ENCODE measurements at places on chromosomes 7 and 10.

DNA sequence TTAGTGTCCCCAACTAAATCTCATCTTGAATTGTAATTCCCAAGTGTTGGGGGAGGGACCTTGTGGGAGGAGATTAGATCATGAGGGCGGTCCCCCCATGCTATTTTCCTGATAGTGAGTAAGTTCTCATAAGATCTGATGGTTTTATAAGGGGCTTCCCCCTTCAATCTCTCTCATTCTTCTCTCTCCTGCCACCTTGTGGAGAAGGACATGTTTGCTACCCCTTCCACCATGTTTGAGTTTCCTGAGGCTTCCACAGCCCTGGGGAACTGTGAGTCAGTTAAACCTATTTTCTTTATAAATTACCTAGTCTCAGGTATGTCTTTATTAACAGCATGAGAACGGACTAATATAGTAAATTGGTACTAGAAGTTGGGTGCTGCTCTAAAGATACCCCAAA, 365.6 kb downstream of the ANKRD7 start:
- DNase-seq: no peak

GRCh38 chr7:142894985-142895593, 9.5 kb upstream of the TRPV6 start:
- no peak for DNase-seq

- no peak for DNase-seq
These were observed 18.6 kb upstream of the MEST start for GRCh38 chr7:130473289-130473688.

DNA sequence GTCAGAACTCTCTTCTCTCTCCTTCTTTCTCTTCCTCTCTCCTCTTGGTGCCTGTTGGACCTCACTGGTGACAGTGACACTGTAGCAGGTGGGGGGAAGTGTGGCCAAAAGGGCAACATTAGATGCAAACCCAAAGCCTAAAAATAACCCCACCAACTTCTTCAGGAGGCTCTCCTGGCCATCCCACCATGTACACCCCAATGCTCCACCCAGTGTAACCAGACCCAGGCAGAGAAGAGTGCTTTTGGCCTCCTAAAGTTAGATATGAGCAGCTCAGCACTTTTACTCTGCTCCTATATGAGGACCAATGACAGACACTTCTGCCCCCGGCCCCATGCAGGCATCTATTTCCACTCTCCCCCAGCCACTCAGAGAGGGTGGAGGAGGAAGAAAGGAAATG, 5.5 kb downstream of the MYOZ1 start:
- DNase-seq: no peak

DNA sequence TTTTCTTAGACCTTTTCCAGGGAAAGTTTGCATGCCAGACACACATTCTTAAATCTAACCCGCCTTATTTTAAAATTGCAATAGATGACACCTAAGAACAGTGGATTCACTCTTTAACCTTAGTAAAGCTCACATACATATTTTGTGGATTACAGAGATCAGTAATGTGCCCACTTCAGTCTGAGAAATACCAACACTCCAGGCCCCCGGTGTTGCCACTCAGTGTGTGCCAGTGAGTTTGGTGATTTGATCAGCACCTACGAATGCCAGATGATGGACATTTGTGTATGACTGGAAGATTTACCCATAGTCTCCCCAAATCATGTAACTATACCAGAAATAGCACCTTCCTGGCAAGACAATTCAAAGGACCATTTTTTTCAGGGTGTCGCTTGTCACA, 2.6 kb downstream of the LRRN3 start:
- DNase-seq: no peak

- no peak for DNase-seq
These were observed 197.8 kb upstream of the TCF7L2 start for GRCh38 chr10:112752288-112752687.

DNA sequence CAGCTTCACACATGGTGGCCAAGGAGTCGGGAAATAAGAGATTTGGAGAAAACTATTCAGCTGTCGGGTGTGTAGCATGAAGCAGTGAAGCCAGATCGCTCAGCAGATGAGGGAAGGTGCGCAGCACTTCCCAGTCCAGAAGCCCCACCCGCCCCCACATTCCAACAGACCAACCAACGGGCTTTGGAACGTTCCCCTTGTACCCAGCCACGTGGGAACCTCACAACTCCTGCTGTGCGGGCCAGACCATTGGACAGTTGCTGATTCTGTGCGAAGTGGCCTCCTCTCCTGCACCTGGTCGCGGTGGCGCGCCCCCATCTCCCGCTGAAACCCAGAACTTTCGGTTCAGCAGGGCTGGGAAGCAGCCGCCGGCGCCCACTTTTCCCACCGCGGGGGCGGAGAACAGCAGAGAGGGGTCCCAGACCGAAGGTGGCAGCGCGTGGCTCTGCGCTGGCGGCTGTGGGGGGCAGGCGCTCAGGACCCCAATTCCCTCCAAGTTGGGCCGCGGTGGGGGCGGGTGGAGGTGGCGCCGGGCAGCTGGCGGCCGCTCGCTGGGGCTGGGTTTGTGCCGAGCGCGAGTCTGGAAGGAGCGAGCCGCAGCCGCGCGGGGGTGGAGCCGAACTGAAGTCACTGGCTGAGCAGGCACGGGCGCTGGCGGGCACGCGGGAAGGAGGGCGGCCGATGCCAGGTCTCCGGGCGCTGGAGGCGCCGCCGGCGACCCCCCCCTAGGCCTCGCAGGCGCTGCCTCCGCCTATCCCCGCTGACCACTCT, 1301.5 kb upstream of the SORCS1 start:
- no peak for DNase-seq

GRCh38 chr7:43303740-43304241, 191.3 kb downstream of the HECW1 start:
- DNase-seq: no peak

DNA sequence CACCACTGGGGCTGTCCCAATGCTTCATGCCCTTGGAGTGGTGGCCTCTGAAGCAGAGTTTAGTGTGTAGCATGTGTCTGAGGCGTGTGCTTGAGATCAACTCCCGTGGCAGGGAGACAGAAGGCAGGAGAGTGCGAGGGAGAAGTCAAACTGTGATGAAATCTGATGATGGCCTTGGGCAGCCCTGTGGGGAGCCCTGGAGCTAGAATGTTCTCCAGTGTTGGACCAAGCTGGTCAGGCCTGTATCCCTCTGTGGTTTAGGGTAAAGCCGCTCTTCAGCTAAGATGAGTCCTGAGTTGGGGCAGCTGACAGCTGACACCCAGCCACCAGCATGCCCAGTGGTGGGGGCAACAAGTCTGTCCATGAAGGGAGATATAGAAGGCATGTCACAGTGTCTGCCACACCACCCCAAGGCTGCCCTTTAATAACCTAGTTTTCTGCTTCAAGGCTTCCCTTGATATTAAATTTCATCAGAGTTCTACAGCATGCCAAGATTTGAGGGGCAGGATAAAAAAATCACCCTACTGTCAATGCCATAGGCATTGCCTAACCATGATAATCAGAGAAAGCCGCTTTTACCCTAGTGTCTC, 170.5 kb upstream of the SVIL start:
- no peak for DNase-seq

GRCh38 chr7:133502498-133502897, 249.6 kb downstream of the EXOC4 start:
- DNase-seq: no peak

DNA sequence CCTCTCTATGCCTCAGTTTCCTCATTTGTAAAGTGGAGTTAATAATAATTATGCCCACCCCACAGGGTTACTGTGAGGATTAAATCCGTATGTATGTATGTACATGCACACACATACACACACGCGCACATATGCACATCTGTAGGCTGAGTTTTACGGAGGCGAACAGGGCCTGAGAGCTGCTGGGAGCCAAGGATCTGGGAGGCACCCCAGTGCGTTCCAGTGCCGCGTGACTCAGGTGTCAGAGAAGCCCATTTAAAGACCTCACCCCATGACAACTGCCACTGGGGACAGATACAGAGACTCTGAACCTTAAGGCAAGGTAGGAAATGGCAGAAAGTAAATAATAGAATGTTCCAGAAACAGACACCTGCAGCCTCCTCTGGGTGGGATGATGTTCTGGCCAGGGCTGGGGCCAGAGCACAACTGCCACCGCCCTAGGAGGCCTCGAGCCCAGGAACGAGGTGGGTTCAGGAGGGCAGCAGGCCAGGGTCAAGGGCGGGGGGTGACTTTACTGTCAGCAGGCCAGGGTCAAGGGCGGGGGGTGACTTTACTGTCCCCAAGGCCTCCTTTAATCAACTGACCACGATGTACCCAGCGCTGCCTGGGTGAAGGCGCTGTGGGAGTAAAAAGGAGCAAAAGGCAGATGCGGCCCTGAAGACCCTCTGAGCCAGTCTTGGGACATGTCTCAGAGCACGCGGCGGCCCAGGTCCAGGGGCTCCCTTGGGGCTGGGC, 54.9 kb downstream of the PRKAG2 start:
- DNase-seq: no peak

- DNase-seq: no peak
These were observed 47.4 kb downstream of the IGF2BP3 start for GRCh38 chr7:23422909-23423308.

GRCh38 chr7:64893401-64893800, 9.7 kb upstream of the ZNF273 start:
- no peak for DNase-seq

GRCh38 chr7:155310425-155311114, 12.9 kb downstream of the INSIG1 start:
- DNase-seq: no peak

DNA sequence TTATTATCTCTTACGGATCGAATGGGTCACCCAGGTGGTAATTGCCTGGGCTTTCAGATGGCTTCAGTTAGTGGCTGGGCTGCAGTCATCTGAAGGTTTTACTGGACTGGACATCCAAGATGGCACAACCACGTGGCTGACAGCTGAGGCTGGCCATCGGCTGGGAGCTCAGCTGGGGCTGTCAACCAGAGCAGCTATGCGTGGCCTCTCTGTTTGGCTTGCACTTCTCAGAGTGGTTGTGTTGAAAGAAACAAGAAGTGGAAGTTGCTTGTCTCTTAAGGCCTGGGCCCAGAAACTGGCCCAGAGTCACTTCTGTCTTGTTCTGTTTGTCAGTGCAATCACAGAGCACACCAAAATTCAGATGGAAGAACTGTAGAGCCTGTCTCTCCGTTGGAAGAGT, 5.7 kb upstream of the GDI2 start:
- DNase-seq: no peak

GRCh38 chr10:44898665-44899064, 12.5 kb upstream of the TMEM72 start:
- no peak for DNase-seq

DNA sequence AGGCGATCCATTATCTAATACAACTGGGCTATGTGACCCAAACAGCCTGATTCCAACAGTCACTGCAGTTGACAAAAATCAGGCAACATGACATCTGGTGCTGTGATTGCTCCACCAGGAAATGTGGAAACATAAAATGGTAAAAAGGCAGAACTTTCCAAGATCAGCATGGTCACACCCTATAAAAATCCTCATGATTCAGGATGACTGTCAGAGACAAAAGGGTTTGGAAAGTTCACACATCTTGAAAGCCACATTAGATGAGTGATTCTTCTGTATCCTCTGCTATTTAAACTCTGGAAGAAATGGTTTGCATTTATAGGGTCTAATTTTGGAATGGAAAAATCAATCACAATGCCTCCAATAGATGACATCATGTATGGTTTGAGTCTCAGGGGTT, 662.6 kb upstream of the IGFBP3 start:
- no peak for DNase-seq

DNA sequence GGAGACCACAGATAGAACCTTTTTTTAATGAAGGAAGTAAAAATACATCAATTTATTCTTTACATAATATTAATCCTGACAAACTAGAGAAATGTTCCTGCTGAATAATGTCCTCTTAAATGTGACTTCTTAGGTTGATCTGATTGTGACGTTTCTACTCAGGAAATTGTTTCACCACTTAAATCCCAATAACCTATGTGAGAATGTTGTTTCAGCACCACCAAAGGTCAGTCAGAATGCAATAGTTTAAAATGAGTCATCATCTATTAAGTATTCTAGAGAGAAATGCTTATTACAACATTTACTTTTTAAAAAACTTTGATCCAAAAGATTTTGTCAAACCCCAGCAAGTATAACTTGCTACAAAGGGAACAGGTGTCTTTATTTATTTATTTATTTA, 155.4 kb upstream of the CACNA2D1 start:
- no peak for DNase-seq

DNA sequence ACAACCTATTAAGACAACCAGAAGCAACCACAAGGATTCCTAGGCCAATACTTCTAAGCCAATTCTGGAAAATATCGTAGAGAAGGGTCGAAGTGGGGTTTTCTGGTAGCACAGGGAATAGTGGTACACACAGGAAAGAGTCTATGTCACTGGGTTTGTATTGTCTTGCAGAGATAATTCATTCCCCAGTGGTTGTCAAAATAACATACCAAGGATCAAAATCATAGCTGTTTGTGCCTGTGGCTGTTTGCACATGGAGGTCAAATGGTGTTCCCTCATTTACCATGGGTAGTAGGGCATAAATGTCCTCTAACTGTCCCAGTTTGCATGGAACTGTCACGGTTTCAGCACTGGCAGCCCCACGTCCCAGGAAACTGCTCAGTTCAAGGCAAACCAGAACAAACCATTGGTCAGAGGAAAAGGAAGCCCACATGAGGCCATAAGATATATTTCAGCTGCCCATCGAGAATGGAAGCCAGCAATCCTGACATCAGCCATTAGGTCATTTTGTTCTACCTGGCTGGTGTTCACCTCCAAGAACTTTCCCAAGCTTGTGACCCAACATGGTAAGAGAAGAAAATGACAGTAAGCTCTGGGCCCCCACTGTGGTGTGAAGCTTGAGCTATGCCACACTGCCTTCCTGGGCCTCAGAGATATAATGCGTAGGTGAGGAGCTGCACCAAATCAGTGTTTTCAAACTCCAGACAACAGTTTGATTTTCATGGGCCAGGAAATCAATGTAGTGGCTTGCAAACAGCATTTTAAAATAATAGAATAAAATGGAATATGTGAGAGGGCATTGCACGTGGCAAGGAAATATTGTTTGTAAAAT, 53.9 kb upstream of the NFE2L3 start:
- DNase-seq: no peak

DNA sequence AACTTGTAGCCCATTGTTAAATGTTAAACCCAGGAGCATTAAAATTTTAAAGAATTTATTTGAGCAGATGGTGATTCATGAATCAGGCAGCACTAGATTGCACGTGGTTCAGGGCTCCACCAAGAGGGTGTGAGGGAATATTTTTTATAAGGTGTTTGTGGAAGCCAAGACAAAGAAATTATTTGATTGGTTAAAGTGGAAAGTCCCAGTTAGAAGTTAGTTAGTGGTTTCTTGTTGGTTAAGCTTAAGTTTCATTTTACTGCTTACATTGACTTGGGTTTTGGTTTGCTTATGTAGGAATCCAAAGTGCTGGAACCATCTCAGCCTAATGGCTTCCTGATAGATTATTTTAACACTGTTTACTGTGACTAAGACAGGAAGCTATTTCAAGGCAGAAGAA, 906.2 kb downstream of the LRMDA start:
- no peak for DNase-seq

GRCh38 chr7:4815609-4816418, 40.4 kb downstream of the AP5Z1 start:
- DNase-seq: no peak
